Hepatocyte (in vitro differentiated cells): ENCODE measurements at places on chromosomes 7 and 10.

- peak; percentile 81 for DNase-seq
Measured at GRCh38 chr10:71314028-71314693, 4.9 kb upstream of the SLC29A3 start.

- no peak for DNase-seq
Measured at GRCh38 chr7:101428093-101428866, 65.6 kb downstream of the COL26A1 start.

DNA sequence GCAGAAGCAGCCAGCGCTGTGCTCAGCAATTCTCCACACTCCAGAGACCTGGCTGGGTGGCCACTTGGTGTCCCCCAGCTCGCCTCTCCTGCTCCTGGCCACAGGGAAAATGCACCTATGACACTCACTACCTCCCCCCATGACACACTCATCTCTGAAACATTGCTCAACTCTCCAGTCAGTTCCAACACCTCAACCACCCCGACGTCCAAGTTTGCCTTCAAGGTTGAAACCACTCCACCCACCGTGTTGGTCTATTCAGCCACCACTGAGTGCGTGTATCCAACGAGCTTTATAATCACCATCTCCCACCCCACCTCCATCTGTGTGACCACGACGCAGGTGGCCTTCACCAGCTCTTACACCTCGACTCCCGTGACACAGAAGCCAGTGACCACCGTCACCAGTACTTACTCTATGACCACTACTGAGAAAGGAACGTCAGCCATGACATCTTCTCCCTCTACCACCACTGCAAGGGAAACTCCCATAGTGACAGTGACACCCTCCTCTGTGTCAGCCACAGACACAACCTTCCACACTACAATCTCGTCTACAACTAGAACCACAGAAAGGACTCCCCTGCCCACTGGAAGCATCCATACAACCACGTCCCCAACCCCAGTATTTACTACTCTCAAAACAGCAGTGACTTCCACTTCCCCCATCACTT, 2.7 kb downstream of the MUC3A start:
- no peak for DNase-seq

- DNase-seq: no peak
Measured at GRCh38 chr10:2306081-2306480, 568.8 kb upstream of the ADARB2 start.

DNA sequence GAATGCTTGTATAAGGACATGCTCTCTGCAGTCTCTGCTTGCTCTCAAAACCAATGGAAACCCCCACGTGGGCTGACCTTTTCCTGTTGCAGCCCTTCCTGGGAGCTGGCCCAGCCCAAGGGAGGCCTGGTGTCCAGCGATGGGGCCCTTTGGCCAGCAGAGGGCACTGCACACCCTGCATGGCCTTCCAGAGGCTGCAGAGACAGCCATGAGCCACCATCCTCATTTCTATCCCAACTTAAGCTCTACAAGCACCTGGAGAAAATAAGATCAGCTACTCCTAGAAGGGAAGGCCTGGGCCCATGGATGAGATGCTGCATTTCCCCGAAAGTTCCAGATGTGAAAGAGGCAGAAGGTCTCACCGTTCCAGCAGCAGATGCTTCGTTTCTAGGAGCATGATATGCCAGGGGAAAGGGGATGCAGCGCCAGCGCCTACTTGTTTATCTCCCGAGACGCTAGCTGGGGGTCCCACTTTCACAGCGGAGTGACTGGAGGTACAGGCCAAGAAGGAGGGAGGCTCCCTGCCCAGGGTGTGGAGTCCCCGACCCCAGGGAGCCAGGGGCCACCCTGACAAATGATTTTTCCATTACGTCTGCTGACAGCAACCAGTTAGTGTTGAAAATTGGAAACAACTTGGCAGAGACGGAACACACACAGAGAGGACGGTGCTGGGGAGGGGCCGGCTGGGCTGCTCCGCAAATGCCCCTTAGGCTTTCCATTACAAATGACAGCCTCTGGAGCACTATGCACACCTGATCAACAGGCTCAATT, 106.4 kb downstream of the ZRANB1 start:
- DNase-seq: peak; percentile 93

GRCh38 chr7:81669476-81670105, 100.3 kb downstream of the HGF start:
- peak; percentile 49 for DNase-seq

- DNase-seq: no peak
Measured at GRCh38 chr7:109835577-109835976, 1255.3 kb upstream of the LRRN3 start.

- no peak for DNase-seq
Measured at GRCh38 chr7:157495594-157495993, 158.8 kb downstream of the DNAJB6 start.

GRCh38 chr7:75045881-75046280, 27.7 kb downstream of the RCC1L start:
- DNase-seq: no peak

GRCh38 chr10:124870854-124871425, 69.3 kb downstream of the ABRAXAS2 start:
- DNase-seq: no peak

DNA sequence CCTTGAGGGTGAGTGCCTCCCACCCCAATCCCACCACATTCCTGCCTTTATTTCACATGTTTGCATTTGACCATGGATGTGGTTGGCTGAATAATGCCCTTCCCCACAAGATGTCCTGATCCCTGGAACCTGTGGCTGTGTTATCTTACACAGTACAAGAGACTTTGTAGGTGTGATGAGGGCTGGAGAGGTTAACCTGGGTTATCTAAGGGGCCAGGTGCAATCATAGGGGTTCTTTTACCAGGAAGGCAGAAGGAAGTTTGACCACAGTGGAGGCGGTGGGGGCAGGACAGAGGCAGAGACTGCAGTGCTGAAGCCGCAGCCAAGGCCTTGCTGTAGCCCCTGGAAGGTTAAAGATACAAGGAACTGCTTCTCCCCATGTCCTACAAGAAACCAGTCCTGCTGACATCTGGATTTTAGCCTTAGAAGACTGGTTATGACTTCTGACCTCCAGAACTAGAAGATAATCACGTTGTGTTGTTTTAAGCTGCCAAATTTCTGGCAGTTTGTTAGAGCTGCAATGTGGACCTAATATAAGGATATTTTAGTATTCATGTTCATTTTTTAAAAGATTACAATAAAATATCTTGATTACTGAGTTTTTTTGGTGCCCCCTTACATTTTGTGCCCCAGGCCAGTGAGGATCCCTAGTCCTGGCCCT, 136.6 kb downstream of the ARHGAP22 start:
- no peak for DNase-seq

- DNase-seq: no peak
Measured at GRCh38 chr10:133088179-133088955, 643 bp downstream of the ADGRA1 start.
